SK-N-MC (cell line): ENCODE measurements at places on chromosomes 3 and 15.
A peak's percentile ranks its signal among the peaks of the same experiment; 100 is the strongest.

DNA sequence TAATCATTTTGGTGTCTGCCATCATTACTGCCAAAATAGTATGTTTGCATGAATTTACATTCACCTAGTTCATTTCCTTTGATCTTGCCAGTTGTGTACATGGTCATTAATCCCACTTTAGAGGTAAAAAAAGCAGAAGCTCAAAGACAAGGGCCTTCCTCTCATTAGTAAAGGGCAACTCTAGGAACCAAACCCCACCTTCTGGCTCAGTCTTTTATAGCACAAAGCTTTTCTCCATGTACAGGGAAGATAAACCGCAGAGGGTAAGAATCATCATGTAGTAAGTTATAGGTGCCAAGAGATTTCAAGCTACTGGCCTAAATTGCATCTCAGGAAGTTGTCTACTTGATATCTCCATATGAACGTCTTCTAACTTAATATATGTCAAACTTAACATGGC is 19.3 kb upstream of the SPG21 start:
- no peak for DNase-seq

GRCh38 chr3:52281981-52282801 is 3.7 kb upstream of the WDR82 start:
- DNase-seq: no peak

- DNase-seq: no peak
Measured at GRCh38 chr15:25092661-25093060, 137.9 kb downstream of the SNRPN start.

DNA sequence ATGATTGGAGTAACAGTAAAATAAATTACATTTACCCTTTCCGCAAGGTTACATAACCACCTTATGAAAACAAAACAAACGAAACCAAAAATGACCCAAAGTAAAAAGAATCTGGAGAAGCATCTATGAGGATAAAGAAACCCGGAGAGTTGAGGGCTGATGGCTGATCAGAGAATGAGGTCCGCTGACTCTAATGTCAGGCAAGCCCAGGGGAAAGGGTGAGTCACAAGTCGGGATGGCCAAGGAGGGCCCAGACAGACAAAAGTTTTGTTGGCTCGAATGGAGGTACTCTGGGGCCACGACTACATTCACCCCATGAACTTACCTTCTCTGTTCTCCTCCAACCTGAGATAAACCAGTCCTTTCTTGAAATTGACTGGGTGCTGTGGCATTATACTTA is 95.7 kb downstream of the RORA start:
- no peak for DNase-seq

GRCh38 chr15:101105059-101105891 is 146.6 kb downstream of the CHSY1 start:
- DNase-seq: no peak

GRCh38 chr3:126067959-126068358 is 16.0 kb downstream of the SLC41A3 start:
- DNase-seq: no peak

GRCh38 chr3:123941121-123941520 is 19.9 kb downstream of the CCDC14 start:
- no peak for DNase-seq

DNA sequence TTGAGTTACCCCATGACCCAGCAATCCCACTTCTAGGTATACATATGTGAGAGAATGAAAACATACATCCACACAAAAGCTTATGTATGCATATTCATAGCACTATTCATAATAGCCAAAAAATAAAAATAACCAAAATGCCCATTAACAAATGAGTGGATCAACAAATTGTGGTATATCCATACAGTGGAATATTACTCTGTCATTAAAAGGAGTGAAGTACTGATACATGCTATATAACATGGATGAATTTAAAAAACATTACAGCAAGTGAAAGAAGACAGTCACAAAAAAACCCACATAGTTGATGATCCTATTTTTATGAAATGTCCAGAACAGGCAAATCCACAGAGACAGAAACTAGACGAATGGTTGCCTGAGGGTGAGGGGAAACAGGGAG is 5.2 kb downstream of the C3orf20 start:
- no peak for DNase-seq

DNA sequence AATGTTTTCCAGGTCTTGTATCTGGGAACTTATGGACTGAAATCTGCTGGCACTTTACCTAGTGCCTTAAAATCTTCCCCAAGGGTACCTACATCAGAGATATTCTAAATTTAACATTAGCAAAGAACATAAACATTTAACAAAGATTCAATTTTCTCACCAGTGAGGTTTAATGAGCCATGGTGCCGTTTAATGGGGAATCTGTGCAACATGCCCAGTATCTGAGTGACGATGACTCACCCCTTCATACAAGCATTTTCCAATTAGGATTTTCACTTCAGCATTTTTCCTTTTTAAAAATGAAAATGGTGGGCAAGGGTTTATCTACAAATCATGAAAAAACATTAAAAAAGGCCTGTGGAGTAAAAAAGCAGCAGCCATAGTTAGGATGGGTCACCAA is 189.4 kb downstream of the SLC9A9 start:
- no peak for DNase-seq

- no peak for DNase-seq
Measured at GRCh38 chr15:81023483-81024264, 23.0 kb downstream of the TLNRD1 start.

- no peak for DNase-seq
Measured at GRCh38 chr15:92005154-92005553, 151.6 kb downstream of the SLCO3A1 start.

DNA sequence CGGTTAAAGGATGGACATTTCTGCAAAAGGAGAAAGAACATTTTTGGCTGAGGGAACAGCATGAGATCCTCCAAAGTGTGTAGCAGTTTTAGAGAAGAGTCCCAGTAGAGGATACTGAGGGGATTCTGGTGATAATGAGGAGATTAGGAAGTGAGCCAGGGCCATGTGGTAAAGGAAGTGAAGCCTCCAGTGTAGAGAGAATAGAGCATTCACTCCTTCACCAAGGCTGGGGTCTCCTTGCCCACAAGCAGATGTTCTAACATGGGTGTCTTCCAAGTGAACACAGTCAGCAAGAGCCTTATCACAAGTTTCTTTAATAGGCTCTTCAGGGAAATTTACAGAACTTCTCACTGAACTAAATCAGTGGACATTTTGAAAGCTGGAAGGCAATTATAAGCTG is 173.7 kb downstream of the SSR3 start:
- DNase-seq: no peak

- DNase-seq: no peak
Measured at GRCh38 chr3:116281313-116282143, 163.8 kb downstream of the LSAMP start.

GRCh38 chr3:98954791-98955604 is 53.5 kb upstream of the DCBLD2 start:
- DNase-seq: no peak

- no peak for DNase-seq
Measured at GRCh38 chr3:70247955-70248354, 64.5 kb downstream of the MDFIC2 start.

- no peak for DNase-seq
Measured at GRCh38 chr3:78868570-78868969, 899.2 kb downstream of the ROBO1 start.

- peak; percentile 5 for DNase-seq
Measured at GRCh38 chr15:97234851-97235610, 725.5 kb upstream of the ARRDC4 start.

- no peak for DNase-seq
Measured at GRCh38 chr3:179265092-179265491, 14.2 kb upstream of the KCNMB3 start.

DNA sequence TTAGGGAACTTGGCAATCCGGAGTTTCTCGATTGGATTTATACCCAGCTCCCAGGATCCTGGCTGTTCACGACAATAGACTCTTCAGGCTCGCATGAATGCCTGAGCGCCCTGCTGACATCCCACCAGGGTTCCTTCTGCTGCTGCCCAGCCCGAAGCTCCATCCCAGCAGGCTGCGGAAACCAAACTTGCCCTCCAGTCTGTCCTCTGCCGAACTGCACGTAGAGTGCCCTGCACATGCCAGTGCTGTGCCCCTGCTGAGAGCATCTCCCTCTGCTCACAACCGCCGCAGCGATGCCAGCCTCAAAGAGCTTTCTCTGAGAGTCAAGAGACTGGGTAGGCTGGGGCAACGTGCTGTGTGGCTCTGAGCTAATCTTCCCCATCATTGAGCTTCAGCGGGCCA is 6.9 kb downstream of the ADAMTS7 start:
- no peak for DNase-seq

- no peak for DNase-seq
Measured at GRCh38 chr3:44929782-44930181, 46.2 kb downstream of the ZDHHC3 start.

- no peak for DNase-seq
Measured at GRCh38 chr15:62823561-62823960, 219.0 kb upstream of the TPM1 start.

DNA sequence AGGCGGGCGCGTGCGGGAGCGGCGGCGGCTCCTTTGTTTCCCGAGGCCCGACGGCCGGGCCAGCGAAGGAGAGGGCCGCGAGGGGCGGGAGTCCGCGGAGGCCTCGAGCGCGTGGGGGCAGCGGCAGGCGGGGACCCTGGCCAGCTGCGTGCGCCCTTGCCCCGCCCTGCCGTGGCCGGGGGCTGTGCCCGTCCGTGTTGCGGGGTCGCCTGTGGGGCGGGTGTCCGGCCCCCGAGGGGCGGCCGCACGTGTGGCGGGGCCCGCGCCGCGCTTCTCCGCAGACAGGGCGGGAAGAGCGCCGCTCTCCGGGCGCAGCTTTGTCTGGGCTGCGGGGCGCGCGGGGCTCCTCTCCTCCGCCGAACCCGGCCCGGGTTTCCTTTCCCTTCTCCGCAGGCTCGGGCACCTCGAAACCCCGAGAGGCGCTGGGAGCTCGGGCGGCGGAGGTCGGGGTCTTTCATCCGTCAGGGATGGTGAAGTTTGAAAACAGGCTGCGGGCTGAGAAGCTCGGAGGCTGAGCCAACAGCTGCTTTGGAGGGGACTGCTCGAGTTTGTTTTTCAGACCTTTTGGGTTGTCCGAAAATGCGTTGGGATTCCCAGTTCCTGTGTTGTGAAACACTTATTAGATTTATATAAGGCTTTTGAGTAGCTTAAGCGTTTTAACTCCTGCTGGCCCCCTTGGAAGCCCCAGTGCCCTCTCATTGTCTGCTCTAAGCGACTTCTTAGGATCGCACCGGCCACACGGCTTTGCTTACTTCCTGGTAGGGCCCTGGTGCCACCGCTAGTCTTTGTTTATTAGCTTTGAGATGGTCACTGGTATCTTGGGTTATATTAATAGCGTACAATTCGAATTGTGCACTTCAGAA is 817 bp downstream of the USP3 start:
- DNase-seq: no peak

GRCh38 chr3:62818347-62818746 is 56.9 kb downstream of the CADPS start:
- no peak for DNase-seq

- no peak for DNase-seq
Measured at GRCh38 chr3:197700095-197700494, 36.6 kb downstream of the RUBCN start.

DNA sequence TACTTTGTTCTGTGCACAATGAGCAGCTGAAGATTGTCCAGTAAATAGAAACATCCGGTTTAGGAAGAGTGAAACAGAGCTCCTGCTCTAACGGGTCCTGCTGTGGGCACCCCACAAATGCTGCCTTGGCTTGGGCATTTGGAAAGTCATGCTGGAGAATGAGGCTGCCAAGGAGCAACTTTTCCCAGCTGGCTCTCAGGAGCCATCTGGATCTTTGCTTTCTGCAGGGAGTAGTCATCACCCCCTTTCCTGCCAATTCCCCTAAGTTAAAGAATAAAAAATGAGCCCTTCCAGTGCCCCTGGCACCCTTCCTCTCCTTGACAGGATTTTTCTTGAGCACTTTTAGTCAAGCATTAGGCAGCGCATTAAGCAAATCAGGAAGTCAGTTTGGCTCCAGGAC is 90.0 kb downstream of the FAM43A start:
- DNase-seq: no peak

DNA sequence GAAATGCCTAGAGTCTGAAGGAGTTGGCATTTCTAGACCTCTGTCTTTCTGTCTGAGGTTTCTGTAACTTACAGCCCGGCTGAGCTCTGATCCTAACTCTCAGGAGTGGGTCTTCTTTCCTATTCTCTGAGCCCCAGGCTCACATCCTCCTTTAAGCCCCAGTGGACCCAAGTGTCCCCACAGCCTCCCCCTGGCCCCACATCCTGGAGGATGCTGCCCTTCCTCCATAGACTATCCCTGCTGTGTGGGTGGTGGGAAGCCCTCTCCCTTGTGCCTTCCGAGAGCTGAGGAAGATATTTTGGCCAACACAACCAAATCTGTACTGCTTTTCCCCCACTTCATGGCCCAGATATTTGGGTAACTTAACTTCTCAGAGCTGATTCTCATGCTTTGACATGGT is 151.3 kb downstream of the LRTM1 start:
- DNase-seq: no peak

GRCh38 chr3:24725514-24726255 is 231.0 kb upstream of the THRB start:
- DNase-seq: no peak

- DNase-seq: no peak
Measured at GRCh38 chr15:67849538-67849937, 9.7 kb upstream of the RNU6-1 start.

GRCh38 chr3:111895071-111895470 is 36.0 kb downstream of the PHLDB2 start:
- no peak for DNase-seq

GRCh38 chr3:73773233-73773632 is 148.5 kb upstream of the PDZRN3 start:
- no peak for DNase-seq

DNA sequence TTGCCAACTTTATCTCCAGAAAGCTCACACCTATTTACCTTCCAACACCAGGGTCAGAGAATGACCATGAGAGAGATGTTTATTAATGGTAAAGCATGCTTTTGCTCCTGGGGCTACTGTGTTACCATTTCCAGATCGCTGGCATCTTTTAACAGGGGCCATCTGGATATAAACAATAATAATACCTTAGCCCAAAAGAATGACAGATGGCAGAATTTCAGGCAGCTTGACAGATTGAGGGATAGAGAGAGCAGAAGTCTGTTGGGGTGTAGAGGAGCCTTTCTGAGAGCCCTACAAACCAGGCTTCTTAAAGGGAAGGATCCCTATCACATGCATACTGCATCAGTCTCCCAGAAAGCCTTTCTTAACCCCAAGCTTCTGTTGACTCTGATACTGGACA is 17.7 kb downstream of the RBP1 start:
- no peak for DNase-seq

DNA sequence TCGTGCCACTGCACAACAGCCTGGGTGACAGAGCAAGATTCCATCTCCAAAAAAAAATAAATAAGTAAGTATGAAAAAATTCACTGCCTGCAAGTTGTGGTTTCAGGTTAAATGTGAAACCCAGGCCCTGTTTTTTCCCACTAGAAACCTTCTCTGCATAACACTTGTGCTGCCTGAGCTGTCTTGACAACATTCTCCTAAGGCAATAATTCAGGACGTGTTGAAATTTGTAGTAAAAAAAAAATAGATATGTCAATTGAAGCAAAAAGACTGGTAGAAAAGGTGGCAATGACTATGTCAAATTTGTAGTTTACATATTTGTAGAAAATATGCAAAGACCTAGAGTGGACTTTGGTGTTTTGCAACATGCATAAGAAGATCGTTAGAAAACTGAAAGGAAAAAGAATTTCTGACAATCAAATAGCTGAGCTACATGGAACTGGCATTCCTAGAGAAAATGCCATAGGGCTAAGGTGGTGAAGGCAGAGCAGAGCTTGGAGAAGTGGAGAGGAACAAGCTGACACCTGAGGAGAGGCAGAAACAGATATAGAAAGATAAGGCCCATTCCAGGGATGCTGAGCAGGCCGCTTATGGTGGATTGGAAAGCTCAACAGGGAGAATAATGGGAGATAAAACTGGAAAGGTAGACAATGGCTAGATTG is 150.2 kb downstream of the PLCH1 start:
- no peak for DNase-seq

- DNase-seq: no peak
Measured at GRCh38 chr3:53949541-53949940, 57.9 kb upstream of the SELENOK start.
